ENCODE measurements at places on chromosomes 7 and 10.

DNA sequence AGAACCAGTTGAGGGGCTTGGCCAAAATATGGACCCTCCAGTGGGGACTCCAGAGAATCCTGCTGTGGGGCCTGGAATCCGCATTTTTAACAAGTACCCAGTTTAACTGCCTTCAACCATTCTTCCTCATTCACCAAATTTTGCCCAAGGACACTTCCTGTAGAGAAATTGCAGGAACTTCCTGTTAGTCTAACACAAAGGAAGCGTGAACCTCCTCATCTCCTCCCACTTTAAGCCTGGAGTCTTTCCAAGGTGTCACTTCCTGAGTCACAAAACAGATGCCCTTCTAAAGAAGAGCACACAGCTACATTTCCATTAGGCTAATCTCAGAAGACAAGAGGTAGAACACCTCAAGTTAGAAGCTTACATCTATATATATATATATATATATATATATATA is 188.4 kb downstream of the PPP1R17 start:
- DNase-seq = no peak

- DNase-seq = no peak
Measured at GRCh38 chr7:102230593-102230992, 56.1 kb upstream of the SH2B2 start.

DNA sequence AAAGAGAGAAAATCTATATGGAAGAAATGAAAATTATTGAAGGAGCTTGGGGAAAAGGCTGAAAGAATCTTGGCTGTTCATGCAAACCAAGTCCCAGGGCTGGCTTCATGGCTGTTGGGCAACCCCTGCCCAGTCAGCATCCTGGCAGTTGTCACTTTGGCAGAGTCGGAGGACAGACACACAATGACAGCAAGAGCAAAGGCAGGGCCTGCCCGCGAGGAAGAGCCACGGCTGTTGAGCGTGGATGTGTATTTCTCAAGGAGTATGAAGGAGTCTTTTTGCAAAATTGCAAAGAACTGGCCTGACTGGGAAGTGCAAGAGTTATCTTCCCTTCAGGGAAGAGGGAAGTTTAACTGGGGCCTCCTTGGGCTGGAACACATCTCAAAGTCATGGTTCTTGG is 11.7 kb downstream of the PTPRE start:
- no peak for DNase-seq

DNA sequence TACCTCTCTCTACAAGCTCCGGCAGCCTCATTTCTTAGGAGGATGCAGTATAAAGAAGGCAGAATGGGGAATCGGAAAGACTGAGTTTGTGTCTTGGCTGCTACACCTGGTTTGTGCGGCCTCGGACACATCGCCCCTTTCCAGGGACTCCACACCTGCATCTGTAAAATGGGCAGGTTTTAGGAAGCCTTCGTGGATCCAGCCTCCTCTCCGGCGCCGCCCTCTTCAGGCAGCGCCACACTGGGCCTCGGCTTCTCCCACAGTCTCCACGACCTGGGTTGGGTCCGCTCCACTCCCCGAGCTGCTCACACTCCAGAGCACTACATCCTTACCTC is 341 bp downstream of the GOT1 start:
- DNase-seq = no peak

GRCh38 chr7:146150153-146150552 is 33.6 kb downstream of the CNTNAP2 start:
- no peak for DNase-seq

DNA sequence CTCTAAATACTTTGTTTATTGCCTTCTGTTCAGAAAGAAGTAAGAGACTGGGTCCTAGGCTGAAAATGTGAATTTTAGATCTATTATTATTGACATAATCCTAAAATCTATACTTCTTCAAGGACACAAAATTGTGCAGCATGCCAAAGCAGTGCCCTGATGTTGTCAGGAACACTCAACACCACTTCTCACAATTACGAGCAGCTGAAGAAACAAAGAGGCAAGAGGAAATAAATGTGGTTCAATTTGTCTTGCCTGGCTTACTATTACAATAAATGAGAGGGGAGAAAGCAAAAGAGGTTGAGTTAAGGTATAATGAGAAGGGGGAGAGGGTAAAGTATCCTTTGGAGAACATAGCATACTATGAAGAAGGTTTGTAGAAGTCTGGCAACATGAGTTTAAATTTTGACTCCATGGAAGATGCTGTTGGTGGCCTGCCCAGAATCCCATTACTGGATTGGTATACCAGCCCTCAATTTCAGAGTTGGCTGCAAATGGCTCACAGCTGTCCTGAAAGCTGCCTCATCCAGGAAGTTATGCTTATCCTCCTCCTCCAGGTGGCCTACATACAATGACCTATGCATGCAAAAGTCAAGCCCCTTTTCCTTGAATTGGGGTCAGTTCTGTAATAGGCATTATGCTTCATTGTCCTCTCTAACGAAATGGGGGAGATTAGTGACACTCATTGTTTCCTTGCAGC is 274.6 kb upstream of the SMIM30 start:
- DNase-seq = no peak

DNA sequence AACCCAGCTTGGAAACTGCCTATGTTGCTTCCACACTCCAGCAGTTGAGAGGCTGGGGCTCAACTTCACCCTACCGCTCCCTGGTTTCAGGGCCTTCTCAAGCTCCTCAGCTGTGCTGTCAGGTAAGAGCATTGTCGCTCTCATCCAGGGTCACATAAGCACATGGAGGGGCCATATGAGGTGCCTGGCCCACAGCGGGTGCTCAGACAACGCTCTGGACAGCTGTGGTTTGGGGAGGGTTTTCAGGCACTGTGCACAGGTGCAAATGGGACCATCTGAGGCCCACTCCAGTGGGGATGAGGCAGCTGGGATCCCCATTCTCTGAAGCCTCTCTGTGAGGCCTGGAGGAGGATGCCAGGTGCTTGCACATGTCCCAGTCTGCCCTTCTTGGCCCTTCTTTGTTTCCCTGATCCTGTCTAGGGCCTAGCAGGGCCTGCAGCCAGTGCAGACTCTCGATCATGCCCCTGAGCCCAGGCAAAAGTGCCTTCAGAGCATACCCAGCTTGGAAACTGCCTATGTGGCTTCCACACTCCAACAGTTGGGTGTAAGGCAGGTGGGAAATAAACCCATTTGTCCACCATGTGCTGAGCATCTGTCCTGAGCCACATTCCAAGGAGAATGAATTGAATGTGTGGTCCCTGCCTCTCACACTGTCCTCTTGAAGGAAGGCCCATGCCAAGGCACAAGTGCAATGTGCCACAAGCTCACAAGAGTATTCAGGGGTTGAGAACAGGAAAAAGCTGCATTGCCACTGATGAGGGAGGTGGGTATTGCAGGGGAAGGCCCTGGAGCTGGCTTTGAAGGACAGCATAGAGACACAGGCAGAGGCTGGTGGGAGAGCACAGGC is 40.3 kb downstream of the VSTM4 start:
- DNase-seq = no peak

DNA sequence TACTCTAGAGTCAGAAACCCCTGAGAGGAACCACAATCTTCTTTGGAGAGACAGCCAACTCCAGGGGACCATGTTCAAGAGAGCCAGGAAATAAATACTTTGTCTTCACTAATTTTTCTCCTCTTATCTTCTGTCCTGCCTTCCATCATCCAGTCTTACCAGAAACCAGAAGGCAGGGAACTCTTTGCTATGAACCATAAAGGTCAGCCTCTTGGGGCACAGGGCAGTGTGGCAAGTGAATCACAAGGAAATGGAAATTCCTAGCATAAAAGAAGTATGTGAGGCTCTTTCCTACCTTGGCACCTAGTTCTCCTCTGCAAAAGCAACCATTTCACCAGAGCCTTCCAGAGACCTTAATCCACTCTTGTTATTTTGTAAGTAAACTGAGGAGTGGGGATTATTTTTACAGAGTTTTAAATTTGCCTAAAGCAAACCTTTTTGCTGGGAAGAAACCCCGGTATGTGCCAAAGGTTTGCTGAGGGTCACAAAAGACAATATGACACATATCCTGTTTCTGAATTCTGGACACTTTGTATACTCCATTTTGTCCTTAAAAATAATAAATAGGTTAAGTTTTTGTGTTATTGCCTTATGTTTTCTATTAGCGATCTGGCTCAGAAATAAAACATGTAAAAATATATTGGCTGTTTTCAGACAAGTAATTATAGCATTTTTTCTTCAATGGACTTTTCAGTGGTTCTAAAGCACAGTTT is 87.1 kb downstream of the ADAM22 start:
- DNase-seq = no peak

- DNase-seq = no peak
Measured at GRCh38 chr7:126760914-126761577, 491.7 kb downstream of the GRM8 start.

GRCh38 chr7:143131781-143132180 is at the start of gene PIP:
PIP (plus strand) TSS chr7:143132077; CDS start chr7:143132117, 40 bp downstream.
- no peak for DNase-seq

DNA sequence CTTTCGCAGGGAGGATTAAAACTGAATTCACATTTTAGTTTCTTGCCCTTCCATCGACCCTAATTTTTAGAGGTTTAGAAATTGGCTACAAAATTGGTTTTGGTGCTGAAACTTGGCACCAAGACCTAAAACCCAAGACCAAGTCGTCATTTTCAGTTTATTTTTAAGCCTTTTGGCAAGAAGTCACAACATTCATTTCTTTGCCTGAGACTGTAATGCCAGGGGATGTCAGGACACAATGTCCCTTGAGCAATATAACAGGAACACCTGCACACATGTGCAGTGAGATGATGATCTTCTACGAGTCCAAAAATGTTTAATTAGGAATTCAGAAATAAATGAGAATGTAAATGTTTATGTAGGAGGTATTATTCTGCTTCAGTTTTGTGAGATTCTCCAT is 335.4 kb upstream of the ANKRD30A start:
- DNase-seq = no peak
